ENCODE measurements at places on chromosomes 2 and 18. TPM values are rescaled to one million over a fixed set of nuclear protein-coding genes. Genes with fewer than 3 reads are reported as not detected.

GRCh38 chr2:119350311-119350998, 16.2 kb downstream of the C2orf76 start:
- no peaks in the 10 kb centered on the region for H3K27me3 ChIP-seq
- no peak overlapping the region for H3K4me3 ChIP-seq
- no peak for DNase-seq
- no peaks in the 10 kb centered on the region for H3K36me3 ChIP-seq
- peaks cover 2% of the 10 kb centered on the region for H3K4me1 ChIP-seq

GRCh38 chr2:9807555-9808305, 35.5 kb upstream of the TAF1B start:
- H3K27me3 ChIP-seq = no peaks in the 10 kb centered on the region
- no peaks in the 10 kb centered on the region for H3K36me3 ChIP-seq
- no peak overlapping the region for H3K27ac ChIP-seq
- no peaks in the 10 kb centered on the region for H3K4me1 ChIP-seq
- no peak for DNase-seq
- H3K4me3 ChIP-seq = no peak overlapping the region

- peaks cover 2% of the 10 kb centered on the region for H3K27me3 ChIP-seq
These were observed 257.9 kb downstream of the THSD7B start for GRCh38 chr2:137023205-137023604.

DNA sequence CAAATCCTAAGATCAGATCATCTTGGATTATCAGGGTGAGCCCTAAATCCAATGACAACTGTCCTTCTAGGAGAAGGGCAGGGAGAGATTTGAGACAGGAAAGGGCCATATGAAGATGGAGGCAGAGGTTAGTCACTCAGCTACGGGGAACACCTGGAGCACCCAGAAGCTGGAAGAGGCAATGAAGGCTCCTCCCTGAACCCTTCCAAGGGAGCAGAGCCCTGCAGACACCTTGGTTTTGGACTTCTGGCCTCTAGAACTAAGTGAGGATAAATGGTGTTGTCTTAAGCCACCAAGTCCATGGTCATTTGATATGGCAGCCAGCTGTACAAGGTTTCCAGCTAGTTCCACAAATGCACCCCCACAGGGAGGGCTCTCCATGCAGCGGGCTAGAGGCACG, 6.9 kb upstream of the PTPN2 start:
- peaks cover 17% of the 10 kb centered on the region for H3K4me1 ChIP-seq
- no peak overlapping the region for H3K27ac ChIP-seq
- H3K27me3 ChIP-seq = peaks cover 10% of the 10 kb centered on the region
- DNase-seq = no peak

GRCh38 chr2:102967451-102967850, 205.6 kb downstream of the TMEM182 start:
- no peaks in the 10 kb centered on the region for H3K27me3 ChIP-seq
- H3K4me1 ChIP-seq = no peaks in the 10 kb centered on the region
- no peak overlapping the region for H3K4me3 ChIP-seq

- peaks cover 35% of the 10 kb centered on the region for H3K36me3 ChIP-seq
- peaks cover 7% of the 10 kb centered on the region for H3K4me1 ChIP-seq
These were observed 32.7 kb downstream of the CTDP1 start for GRCh38 chr18:79712206-79712857.

ITGA4 gene
- 61.6 TPM for total RNA-seq

ELOA2 gene
- total RNA-seq = not detected

KYNU gene
- not detected for total RNA-seq

MLPH gene
- not detected for total RNA-seq

IRS1 gene
- 4.0 TPM for total RNA-seq

IL37 gene
- not detected for total RNA-seq

All from activated CD8-positive, alpha-beta T cell treated with anti-CD3 and anti-CD28 coated beads for 36 hours (primary cell).